ENCODE measurements at places on chromosomes 2 and 18.

- DNase-seq, result no peak
These were observed 9.4 kb downstream of the COPS9 start for GRCh38 chr2:240126731-240127130.

- no peak for DNase-seq
These were observed 927.9 kb upstream of the ACVR2A start for GRCh38 chr2:146916914-146917313.

DNA sequence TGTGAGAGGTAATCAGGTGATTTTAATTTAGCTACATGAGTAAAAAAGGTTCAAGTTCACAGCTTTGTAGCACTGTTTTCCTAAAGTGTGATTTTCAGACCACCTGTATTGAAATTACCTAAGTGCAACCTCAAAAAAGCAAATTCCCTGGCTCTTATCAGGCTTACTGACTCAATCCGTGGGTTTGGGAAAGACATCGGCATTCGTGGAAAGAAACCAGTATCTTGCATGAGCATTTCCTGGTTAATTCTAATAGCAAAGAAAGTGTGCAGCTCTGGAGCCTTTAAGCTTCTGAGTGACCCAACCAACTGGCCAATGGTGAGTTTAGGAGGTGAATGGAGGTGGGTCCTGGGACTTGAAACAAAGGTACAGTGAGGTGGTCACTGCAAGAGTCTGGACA lies 300.9 kb downstream of the NBAS start:
- no peak for DNase-seq

- DNase-seq, result no peak
These were observed 61.9 kb downstream of the PLEKHA3 start for GRCh38 chr2:178542161-178542560.

GRCh38 chr2:135617501-135618015 lies 86.3 kb downstream of the R3HDM1 start:
- no peak for DNase-seq
